Panc1 (cell line): ENCODE measurements at places on chromosomes 3 and 15. TPM values are rescaled to one million over a fixed set of nuclear protein-coding genes. Genes with fewer than 3 reads are reported as not detected.

DNA sequence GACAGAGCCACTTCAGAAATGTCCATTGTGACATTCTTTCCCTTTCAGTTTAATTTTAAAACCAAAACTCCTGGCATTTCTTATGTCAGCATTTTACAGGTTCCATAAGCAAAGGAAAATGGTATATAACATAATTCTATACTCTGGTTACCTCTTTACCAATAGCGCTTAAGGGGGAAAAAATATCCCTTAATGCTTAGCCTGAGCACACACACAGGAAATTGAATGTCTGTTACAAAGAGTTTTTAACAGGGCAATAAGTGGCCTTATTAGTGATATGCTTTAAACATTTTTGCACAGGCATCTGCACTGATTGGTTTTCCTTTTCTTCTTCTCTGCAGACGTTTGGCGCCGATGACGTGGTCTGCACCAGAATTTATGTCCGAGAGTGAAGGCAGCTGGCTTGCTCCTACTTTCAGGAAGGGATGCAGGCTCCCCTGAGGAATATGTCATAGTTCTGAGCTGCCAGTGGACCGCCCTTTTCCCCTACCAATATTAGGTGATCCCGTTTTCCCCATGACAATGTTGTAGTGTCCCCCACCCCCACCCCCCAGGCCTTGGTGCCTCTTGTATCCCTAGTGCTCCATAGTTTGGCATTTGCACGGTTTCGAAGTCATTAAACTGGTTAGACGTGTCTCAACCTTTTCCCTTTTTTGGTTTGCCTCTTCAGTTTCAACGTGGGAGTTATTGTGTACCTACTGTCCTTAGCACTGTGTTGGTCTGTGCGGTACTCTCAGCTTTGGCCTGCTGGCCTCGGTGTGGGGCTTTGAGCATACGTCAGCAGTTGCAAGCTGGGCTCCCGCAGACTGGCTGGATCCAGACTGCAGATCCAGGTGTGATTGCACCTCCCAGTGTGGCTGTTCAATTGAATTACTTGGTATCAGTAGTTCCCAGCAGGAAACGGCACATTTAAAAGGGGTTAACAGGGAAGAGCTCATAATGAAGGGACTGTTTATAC is 7.7 kb downstream of the CRABP1 start:
- DNase-seq: no peak

GRCh38 chr3:171760477-171760876 is 49.8 kb downstream of the PLD1 start:
- no peak for DNase-seq

- DNase-seq: no peak
Observed at GRCh38 chr3:127613406-127613805, 15.2 kb downstream of the MCM2 start.

PTX3 gene
- total RNA-seq: 2.1 TPM

DNA sequence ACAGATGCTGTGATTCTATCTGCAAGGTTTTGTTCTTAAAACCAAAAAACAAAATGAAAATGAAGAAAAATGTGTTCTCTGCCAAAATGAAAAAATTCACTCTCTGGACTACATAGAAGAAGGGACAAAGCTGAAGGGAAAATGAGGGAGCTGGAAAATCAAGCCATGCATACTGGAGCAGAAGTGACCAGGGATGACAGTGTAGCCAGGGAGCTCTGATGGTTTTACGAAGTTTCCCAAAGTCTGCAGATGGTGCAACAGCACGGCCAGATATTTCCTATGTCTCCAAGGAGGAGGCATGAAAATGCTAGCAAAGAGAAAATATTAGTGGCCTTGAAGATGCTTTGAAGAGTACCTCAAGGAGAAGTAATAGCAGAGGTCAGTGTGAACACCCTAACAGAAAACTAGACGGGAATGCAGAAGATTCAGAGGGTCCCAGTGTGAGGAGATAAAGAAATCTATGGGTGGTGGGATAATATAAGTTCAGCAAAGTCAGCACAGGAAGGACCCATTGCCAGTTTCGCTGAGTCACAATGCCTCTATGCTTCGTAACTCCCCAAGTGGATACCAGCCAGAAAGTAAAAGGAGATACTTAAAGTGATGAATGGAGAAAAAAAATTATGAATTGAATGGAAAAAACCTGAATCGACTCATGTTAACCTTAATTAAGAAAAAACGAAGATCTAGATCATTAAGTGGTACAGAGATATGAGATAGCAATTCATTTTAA is 39.0 kb upstream of the POMGNT2 start:
- no peak for DNase-seq

DNA sequence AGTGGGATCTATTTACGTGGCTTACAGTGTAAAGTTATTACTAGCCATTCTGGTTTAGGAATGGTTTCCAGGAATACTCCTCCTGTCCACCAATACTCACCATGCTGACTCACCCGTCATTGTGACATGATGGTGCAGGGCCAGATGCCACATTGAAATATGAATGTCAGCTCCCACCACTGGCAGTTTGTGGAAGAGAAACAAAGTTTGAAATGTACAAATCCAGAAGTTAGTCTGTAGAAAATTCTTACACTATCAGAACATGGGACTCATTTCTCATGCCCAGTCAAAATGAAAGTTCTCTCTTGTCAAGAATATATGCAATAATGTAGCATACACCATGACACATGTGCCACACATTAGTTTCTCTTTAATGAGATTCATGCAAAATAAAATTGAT is 14.4 kb upstream of the TSPAN3 start:
- DNase-seq: no peak

GRCh38 chr15:92306663-92307062 is 87.0 kb upstream of the ST8SIA2 start:
- no peak for DNase-seq

GRCh38 chr3:122076491-122077292 is 21.5 kb downstream of the CD86 start:
- no peak for DNase-seq

GP9 gene
- total RNA-seq: not detected

DNA sequence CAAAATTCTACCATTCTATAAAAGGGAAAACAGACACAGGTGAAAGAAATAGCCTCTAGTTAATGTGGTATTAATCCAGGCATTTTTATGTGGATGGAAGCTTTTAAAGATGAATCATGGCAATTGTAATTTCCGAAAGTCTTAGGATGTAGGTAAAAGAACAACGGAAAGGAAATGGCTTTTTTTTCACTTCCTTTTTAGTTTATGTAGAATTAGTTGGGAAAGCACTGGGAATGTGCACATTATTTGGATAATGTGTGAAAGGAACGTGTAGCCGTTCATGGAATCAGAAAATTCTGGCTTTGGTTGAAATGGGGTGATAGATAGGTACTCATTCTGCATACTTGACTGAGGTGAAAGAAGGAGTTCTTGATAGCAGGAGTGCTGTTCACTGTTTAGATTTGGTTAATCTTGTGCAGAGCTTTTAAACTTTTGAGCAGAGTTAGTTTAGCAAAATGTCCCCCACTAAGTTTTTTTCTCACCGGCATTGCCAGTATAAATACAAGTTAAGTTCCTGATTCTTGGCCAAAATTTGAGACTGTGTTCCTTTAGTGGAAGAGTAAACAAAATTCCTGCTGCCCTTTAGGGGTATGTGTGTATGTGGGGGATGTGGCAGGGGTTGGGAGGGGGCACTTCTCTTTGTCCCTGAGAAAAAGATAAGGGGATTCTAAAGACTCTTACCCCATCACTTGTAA is 20.2 kb upstream of the UTS2B start:
- no peak for DNase-seq

GRCh38 chr15:90151989-90152645 is 49.0 kb upstream of the SEMA4B start:
- DNase-seq: no peak

- DNase-seq: no peak
Observed at GRCh38 chr15:56228352-56228751, 15.3 kb downstream of the RFX7 start.

- DNase-seq: no peak
Observed at GRCh38 chr3:94293793-94294195, 230.9 kb downstream of the NSUN3 start.

DNA sequence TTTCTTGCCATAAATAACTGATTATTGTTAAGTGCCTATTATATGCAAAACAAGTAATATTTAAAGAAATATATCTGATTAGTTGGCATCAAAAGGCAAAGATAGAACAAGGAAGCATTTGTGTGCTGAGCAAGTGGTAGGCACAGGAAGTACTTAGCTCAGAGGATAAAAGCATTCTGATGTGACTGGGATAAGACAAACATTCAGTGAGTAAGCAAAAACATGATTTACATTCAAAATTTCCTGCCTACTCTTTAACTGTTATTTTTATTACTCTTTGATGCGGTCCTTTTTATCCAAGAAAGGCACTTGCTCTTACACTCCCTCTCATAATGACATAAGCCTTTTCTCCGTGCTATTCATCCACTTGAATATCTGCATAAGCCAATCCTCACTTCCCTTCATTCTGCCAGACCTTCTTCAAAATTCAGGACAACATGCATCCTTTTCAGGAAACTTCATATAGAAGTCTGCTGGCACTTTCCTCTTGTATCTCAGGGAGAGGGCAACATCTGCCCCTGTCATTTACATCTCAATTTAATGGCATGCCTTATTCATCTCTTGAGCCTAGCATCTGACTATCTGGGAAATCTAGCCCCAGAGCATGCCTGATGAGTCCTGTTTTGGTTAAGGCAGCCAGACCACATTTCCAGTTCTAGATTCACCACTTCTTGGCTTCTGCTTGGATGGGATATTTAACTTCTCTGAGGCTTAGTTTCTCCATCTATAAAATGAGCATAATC is 478.2 kb upstream of the ROBO2 start:
- DNase-seq: no peak

GRCh38 chr3:87437765-87438164 is 161.4 kb upstream of the POU1F1 start:
- DNase-seq: no peak

GRCh38 chr15:101327147-101327740 is 32.2 kb upstream of the SNRPA1 start:
- no peak for DNase-seq

CFAP20DC gene
- total RNA-seq: 4.0 TPM

DNA sequence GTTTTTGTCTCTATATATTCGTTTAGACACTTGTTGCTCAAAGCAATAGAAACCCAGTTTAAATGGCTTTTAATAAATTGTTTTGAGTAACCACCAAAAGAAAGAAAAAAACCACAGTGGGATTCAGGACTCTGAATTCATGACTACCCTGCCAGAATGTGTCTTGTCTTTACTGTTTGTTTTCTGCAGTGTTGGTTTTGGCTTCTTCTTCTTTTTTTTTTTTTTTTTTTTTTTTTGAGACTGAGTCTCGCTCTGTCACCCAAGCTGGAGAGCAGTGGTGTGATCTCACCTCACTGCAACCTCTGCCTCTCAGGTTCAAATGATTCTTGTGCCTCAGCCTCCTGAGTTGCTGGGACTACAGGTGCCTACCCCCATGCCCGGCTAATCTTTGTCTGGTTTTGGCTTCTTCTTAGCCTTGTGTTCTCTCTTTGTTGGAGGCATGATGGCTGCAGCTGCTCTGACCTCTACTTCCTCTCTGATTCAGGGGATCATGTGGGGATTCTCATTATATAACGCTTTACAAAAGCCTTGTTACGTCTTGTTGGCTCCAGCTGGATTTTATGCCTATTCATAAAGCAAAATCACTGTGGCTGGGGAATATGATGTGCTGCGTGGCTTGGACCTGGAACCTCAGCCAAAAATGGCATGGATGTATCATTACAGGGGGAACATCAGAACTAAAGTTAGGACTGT is 54.0 kb downstream of the PLS1 start:
- DNase-seq: no peak
